ENCODE measurements at places on chromosomes 12 and 14.
A peak's percentile ranks its signal among the peaks of the same experiment; 100 is the strongest.

DNA sequence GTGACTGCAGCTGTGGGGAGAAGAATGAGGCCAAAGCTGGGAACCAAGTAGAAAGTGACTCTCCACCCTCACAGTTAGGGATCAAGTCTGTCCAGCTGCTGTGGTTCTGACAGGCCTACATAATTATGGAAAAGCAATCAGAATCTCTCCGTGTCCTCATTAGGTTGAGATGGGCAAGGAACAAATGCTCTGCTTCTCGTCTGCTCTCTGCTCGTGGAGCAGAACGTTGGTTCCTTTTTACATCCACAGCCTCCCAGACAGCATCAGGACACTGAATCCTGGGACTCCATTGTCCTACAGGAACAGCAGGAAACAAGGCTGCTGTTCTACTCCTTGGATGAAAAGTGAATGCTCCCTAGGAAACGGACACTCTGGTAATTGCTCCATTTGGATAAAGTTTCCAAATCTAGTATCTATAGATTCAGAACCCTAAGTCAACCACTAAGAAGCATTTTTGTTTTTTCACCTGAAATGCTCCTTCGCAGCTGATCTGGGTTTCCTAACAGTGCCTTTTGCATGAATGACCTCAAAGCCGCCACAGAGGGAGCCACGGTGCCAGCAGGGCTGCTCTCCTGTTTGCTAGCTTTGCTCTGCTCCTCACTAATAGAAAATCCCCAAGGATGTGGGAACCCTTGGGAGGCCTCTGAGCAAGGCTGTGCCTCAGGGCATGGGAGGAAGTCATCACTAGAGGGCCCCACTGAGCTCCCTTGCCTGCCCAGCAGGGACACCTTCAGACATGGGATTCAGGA lies 102.0 kb downstream of the EGLN3 start:
- DNase-seq = peak; percentile 71

DNA sequence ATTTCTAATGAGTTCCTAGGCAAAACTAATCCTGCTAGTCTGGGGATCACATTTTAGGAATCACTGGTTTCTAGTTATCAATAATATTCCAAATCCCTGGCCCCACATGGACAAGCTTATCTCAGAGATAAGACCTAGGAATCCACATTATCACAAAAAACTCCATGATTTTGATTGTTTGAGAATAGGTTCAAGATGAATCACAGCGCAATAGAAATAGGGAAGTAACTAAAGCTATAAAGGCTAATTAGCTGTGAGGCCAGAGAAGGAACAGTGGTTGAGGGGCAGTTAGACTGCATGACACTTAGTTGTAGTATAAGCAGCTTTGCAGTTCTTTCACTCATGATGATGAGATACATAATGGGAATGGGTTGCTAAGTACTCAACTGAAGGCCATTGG lies 13.1 kb upstream of the ATP5F1B start:
- no peak for DNase-seq

DNA sequence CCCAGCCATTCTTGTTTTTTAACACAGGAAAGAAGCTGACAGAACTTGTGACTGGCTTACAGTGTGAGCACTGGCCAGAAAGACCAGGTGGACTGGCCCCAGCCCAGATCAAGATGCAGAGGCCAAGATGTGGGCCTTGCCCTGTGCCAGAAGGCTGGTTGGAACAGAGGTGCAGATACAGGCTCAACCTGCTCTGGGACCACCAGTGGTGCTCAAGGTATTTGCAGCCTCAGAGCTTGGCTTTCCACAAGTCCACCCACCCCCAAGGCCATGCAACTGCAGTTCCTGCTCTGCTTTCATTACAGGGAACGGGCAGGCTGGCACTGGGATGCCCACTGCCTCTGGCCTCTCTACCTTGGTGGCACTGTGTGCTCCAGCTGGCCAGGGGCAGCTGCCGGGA lies 23.3 kb downstream of the ZFC3H1 start:
- no peak for DNase-seq

DNA sequence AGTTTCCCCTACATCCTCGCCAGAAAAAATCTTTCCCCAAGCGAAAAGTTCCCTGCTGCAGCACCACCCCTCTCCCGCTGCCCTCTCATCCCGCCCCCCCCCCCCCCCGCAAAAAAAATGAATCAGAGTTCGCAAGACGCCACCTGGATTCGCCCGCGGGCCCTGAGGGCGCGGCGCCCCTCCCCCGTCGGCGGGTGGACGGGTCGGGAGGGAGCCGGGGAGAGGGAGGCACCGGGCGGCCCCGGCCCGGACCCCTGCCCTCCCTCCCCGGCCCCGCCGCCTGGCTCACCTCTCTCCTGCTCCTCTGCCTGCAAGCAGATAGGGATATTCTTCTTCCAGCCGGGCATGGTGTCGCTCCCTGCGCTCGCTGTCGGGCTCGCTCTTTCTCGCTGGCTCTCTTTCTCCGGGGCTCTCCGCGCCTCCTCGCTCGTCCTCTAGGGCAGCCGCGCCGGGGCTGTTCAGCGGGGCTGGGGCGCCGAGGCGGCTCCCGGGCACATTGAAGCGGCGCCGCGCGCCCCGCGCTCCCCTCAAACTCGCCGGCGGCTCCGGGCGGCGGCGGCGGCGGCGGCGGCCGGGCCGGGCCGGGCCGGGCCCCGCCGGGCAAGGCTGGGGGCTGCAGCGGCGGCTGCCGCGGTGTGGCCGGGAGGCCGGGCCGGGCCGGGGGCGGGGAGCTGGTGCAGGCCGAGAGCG lies 200.3 kb upstream of the CAND1 start:
- DNase-seq = peak; percentile 60

DNA sequence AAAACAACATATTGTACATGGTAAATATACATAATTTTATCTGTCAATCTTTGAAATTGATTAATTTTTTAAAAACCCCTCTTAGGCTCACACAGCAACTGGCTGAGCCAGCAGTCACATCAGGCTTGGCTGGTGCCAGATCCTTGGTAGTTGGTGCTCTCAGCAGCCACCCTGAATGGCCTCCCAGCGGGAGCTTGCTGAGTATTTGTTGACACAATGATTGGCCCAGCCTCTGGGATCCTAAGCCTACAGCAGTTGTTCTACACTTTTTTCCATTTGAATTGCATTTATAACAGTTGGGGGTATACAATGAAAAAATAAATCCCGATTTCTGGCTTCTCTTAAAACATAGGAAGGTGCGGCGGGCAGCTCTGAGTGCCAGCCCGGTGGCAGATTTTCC lies 11.1 kb downstream of the PRKAB1 start:
- DNase-seq = peak; percentile 85

DNA sequence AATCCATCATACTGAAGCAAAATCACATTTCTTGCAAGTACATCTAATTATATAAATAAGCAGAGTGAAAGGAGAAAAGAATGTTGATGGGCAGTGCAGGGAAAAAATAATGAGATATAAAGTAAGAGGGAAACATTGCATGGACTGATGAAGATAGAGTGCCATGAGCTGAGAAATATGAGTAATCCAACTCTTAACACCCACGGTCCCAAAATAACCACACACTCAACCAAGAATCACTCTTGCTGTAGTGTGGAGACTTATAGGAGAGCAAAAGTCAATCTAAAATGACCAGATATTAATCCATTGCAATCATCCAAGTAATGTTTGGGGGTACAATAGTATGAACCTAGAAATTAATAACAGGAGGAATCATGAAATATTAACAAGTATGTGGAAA lies 40.2 kb downstream of the MYF5 start:
- DNase-seq = no peak

DNA sequence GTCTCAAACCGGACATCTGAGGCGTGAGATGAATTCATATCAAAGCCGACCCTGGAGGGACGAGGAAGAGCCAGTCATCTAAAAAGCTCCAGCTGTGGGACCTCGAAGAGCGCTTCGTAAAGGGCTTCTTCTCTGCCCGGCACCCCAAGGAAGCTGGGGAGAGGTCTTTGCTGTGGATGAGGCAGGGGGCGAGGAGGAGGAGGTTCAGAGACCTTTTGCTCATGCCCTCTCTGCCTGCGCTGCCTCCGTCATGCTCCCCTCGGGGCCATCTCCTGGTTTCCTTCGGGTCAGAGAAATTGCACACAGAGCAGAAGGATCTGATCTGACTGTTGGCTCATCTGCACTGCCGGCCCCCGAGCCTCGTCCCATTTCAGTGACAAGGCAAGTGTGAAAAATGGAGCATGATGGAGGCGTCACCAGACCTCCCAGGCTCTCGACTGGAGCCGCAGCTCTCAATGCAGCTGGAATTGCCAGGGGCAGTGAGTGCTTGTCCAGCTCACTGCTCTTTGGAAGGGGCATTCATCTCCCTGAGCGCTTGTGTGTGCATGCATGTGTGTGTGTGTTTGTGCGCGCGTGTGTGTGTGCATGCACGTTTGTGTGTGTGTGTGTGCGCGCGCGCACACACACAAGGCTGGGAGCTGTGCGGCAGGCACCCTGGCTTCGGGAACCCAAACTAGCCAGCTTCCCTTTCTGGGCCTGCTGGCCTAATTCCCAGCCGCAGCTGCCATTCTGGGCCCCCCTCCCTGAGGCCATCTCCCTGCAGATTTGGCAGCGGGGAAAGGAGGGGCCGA lies 9.2 kb downstream of the CABP1 start:
- no peak for DNase-seq

GRCh38 chr12:121610239-121611149 lies 15.8 kb upstream of the ORAI1 start:
- no peak for DNase-seq

DNA sequence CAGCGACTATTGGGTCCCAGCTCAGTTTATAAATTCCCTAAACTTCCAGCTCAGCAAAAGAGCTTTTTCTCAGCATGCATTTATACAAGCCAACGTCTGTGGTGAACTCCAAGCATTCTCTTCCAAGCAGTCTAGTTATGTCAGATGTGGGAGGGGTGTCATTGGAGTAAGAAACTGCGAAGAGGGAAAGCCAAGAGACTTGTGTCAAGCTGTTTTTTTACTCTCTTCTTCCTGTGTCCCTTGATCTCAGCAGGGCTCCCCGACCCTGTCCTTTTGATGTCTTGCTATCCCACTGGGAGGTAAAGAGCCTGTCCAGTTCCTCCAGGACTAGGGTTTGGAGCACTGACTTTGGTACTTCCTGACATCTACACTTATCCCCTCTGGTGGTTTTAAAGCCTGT lies 69.0 kb downstream of the PPM1H start:
- no peak for DNase-seq

DNA sequence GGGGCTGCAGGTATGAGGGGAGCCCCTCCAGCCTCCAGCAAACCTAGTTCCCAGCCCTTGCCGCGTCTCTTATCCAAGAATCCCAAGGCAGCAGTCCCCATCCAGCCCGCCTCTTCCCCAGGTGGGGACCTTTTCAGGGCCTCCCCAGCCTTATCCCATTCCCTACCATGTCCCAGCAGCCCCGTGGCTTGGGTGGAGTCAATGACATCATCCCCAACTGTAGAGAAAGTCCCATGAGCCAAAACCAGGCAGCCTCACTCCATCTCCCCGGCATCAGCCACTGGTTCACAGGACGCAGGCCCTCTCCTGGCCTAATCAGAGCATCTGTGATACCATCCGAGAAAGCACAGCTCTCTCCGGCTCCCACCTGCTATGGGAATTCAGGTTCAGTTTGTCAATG lies 131.0 kb downstream of the NCOR2 start:
- no peak for DNase-seq

- no peak for DNase-seq
Observed at GRCh38 chr14:100042286-100042685, 22.9 kb upstream of the EVL start.

DNA sequence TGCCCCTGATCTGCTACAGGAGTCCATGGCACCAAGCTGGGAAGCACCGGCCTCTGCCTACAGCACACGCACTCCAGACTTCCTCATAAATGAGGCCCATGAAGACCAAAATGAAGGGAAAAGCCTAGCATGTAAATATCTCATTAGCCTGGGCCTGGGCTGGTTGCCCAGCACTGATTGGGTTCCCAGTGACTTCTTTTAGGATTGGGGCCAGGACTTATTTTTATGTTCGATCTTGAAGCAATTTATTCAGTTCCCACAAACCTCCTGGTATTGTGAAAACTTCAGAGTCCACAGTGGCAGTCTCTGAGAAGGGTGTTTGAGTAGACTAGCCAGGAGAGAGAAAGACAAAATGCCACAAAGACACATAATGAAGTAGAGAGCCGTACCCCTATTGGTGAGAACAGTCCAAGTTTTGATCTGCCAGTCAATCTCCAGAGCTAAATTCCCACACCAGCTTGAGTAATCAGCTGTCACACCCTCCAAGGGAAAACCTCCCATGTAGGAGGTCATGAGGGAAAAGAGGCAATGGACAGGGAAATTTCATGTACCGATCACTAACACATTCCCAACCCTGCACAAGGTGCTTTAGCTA lies 78.2 kb downstream of the PHLDA1 start:
- DNase-seq = no peak

All from COR-L47 (cell line).